NCI-H2107 (cell line): ENCODE measurements at places on chromosomes 5 and 9.

- DNase-seq, result no peak
These were observed 155.1 kb downstream of the ARSB start for GRCh38 chr5:78829811-78830527.

GRCh38 chr5:83368319-83368718 is 103.2 kb upstream of the VCAN start:
- no peak for DNase-seq

GRCh38 chr5:177327539-177328522 is 16.1 kb upstream of the MXD3 start:
- no peak for DNase-seq

DNA sequence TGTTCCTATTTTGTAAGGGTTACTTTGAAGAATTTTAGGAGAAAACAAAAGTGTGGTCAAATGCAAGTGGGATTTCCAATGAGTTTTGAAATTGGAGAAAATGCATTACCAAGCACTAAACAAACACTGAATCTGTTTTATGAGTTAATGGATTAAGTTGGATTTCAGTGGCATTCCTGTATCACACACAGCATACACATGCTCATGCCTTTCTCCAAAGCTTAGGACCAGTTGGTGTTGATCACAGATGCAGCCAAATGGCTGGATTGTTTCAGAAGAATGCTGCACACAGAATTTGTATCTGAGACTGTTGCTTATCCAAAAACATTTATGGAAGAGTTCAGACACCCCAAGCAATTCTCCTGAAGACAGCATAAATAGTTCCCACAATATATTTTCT is 611.1 kb downstream of the ACTL7B start:
- DNase-seq, result no peak

DNA sequence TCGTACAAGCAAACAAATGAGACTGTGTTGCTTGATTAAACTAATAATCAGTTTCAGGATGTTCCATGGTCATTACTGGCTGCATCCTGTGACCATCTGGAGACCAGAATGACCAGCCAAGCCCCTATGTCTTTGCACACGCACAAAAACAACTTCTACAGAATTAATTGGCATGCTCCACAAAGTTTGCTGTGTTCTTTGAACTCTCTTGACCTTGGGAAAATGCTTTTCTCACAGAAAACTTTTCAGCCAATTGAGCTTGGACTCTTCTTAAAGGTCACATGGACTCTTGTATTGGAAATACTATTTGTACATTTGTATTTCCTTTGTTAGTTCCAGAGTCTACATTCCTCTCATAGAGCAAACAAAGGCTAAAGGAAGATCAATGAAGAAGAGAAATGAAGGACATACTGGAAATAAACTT is 147.8 kb downstream of the ARRDC3 start:
- no peak for DNase-seq
